ENCODE measurements at places on chromosomes 5 and 9.

- peak; percentile 32 for DNase-seq
Observed at GRCh38 chr9:35749515-35750255, 598 bp downstream of the RGP1 start.

DNA sequence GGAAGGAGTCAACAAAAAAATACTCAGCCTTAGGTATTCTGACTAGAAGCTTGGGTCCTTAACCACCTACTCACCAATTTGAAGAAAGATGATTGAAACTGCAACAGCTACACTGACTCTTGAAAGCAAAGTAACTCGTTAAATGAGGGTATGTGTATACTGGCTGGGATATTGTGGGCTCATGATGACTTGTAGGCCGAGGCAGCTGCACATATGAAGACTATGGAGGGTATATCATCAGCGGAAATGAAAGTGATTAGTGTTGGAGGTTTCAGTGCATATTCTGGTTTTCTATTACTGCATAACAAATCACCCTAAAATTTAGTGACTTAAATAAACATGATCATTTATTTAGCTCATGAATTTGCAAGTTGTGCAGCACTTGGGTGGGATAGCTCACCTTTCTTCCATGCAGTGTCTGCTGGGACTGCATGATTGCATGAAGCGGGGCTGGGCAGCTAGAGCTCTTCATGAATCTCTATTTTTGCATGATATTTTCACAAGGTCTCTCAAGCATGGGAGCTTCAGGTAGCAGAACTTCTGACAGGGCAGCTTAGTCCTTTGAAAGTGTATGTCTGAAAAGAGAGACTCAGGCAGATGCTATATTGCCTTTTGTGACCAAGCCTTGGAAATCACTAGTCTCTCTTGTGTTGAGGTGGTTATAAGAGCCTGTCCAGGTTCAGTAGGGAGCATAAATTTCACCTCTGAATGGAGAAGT lies 96.1 kb upstream of the CDKN2B start:
- no peak for DNase-seq

GRCh38 chr9:31275419-31275818 lies 1109.0 kb upstream of the ACO1 start:
- DNase-seq, result no peak

- no peak for DNase-seq
Observed at GRCh38 chr9:129840034-129840433, 4.8 kb downstream of the USP20 start.

- DNase-seq, result peak; percentile 62
Observed at GRCh38 chr5:74766418-74766848, 484 bp downstream of the GFM2 start.

GRCh38 chr5:14900693-14901461 lies 29.3 kb upstream of the ANKH start:
- DNase-seq, result peak; percentile 70

DNA sequence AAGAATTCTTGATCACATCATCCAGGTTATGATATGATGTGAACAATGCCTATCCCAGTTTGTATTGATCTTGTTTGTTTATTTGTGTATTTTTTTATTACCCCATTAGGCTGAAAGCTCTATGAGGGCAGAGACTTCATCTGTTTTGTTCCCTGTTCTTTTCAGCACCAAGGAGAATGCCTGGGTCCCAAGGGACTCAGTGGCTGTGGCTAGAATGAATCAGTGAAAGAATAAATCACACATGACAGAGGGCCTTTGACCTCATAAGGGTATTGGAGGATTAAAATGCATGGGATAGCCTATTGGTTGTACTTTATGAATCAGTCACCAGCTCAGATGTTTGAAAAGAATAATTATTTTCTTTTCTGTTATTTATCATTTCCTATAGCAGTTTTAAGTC lies 292.2 kb downstream of the GAS1 start:
- no peak for DNase-seq

GRCh38 chr5:153276151-153276550 lies 214.3 kb upstream of the GRIA1 start:
- DNase-seq, result no peak

- no peak for DNase-seq
Observed at GRCh38 chr9:99210572-99210971, 11.2 kb downstream of the ALG2 start.

- no peak for DNase-seq
Observed at GRCh38 chr5:88675168-88675707, 207.7 kb downstream of the MEF2C start.

GRCh38 chr9:73038089-73038509 lies 85.2 kb upstream of the ALDH1A1 start:
- no peak for DNase-seq

- no peak for DNase-seq
Observed at GRCh38 chr5:131877873-131878272, 67.6 kb downstream of the MEIKIN start.

- DNase-seq, result no peak
Observed at GRCh38 chr5:67805666-67806348, 409.7 kb upstream of the PIK3R1 start.

DNA sequence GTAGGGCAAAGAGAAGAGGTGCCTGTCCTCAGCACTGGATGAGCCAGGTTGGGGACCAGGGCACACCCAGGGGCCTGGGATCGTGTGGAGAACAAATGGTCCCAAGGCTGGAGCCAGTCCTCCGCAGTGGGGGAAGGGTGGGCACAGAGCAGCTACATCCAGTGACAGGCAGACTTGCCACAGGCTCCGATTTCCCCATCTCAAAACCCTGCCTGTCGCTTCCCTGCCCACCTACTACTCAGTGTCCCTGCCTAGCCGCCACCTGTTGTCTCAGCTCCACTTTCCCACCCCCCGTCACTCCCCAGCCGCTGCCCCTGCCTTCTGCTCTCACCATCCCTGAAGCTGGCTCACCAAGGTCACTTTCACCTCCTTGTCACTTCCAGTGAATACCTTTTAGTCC lies 13.9 kb upstream of the ENHO start:
- DNase-seq, result no peak

DNA sequence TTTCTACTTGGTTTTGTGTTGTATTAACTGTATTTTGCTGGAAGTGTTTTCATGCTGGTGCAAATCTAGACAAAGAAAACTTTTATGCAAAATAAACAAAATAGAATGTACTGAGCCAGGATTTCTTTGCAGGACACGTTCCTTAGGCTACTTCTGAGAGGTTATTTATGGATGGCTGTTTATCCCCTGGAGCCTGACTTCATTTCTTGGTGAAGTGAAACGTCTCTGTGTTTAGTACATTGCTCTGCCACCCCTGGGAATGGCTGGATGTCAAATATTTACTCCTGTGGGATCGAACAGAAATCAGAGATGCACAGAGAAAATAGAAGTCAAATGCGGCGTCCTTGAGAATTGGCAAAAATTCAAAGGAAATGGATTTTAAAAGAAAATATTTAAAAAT lies 327.1 kb upstream of the MPDZ start:
- DNase-seq, result no peak

- no peak for DNase-seq
Observed at GRCh38 chr5:125199373-125199772, 452.9 kb upstream of the ZNF608 start.

- DNase-seq, result no peak
Observed at GRCh38 chr9:110919050-110919435, 119.2 kb downstream of the LPAR1 start.

- no peak for DNase-seq
Observed at GRCh38 chr5:143758750-143759149, 53.2 kb upstream of the HMHB1 start.

- DNase-seq, result no peak
Observed at GRCh38 chr5:329768-330167, 8.3 kb downstream of the AHRR start.

GRCh38 chr9:21669701-21670100 lies 132.7 kb upstream of the MTAP start:
- no peak for DNase-seq

DNA sequence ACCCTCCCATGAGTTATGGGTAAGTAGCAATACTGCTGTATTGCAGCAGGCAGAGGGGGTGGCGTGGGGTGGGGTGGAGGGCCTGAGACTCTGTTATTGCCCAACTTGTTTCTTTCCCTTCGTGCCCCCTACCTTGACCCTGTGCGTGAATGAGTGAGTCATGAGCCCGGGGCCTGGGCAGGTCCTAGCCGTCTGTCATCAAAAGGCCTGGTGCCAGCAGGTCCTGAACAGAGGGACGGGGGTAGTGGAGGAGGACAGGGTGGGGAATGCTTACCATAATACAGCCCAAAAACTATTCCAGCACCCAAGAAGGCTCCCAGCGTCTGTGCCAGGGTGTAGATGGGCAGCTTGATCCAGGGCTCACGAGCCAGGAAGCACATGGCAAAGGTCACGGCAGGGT lies 4.3 kb downstream of the AQP3 start:
- no peak for DNase-seq

DNA sequence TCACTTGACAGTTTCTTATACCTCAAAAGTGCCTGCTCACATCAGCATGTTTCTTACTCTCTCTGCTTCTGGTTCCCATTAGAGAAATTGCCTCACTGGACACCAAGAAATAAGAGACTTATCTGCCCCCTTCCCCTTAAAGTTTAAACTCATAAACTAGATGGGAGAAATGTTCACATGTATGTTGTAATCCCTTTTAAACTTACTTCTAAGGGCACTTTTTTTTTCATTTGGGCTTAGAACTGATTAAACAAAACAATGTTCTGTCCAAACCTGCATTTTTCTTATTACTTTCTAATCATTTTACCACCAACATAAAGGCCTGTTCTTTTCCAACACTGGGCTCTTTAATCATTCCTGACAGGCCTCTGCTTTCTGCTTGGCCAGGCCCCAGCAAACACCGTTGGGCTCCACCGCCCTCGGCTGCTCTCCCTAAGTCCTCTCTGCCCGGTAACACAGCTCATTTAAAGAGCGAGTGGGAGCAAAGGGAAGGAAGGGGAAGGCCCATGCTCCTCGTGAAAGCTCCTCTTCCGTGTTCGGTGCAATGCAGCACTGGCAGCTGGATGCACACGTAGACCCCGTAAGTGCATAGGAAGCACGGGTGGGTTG lies 53.4 kb downstream of the ROR2 start:
- DNase-seq, result peak; percentile 74

Data from suppressor macrophage (primary cell).